ENCODE measurements at places on chromosomes 7 and 10.

DNA sequence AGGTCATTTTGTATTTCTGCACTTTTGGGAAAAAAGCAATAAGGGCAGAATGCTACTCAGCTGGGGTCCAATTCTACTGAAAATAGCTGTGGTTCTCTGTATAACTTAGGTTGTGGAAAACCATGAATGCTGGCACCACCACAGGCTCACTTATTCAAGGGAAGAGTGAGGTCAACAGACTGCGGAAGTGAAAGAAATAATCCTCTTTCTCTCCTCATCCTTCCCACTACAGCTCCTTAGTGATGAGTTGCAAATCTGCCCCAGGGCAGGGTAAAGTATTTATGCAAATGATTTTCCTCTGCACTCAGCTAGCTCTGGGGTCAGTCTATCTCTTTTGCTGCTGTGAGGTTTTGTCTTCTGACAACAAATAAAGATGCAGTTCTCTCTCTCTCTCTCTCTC is 74.1 kb upstream of the PTPRZ1 start:
- no peak for DNase-seq

GRCh38 chr7:148589640-148590039 is 926 bp upstream of the C7orf33 start:
- no peak for DNase-seq

DNA sequence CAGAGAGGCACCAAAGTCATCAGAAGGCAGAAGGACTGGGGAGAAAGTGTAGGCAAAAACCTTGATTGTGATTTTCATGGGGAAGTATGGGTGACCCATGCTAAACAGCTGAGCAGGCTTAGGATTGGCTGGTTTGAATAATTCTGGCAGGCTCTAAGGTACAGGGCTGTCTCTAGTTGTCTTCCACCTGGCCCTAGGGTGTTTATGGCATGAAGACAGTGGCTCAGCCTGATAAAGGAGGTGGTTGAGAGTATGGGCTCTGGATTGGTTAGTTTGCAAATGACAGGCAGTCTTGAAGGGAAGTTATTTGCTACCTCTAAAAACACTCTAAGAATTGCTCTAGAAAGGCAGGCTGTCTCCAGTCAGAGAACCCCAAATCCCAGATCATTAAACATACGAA is 100.3 kb downstream of the STRA8 start:
- no peak for DNase-seq

DNA sequence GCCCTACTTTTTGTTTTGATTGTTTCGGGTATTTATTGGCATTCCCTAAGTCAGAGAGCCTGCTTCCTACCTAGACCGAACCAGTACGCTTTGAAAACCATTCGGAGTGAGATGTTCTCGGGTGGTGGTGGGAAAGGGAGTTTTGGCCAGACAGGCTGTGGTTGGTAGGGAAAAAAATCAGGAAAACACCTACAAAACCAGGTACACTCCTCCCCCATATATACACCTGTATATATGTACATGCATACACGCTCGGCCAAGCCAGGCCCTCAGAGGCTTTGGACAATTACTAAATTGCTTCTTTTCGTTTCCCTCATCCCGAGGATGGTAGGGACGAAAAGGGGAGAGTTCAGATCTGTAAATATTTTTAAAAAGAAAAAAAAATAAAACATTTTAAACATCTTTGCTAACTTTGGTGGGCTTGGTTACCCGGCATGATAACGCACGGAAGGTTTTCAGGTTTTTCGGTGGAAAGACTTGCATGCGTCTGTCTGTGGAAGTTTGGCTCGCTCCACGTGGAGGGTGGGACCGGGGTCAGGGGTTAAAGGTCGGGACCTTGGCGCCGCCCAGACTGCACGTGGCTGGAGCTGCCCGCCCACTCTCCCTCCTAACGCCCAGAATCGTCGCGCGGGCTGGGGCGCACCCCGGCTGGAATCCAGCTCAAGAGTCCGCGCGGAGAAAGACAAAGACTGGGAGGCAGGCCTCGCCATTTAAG is 2.5 kb downstream of the HMX2 start:
- peak; percentile 11 for DNase-seq

GRCh38 chr10:71816936-71817618 is 34.0 kb downstream of the PSAP start:
- DNase-seq: no peak
